ENCODE measurements at places on chromosomes 2 and 18. TPM values are rescaled to one million over a fixed set of nuclear protein-coding genes. Genes with fewer than 3 reads are reported as not detected.

DNA sequence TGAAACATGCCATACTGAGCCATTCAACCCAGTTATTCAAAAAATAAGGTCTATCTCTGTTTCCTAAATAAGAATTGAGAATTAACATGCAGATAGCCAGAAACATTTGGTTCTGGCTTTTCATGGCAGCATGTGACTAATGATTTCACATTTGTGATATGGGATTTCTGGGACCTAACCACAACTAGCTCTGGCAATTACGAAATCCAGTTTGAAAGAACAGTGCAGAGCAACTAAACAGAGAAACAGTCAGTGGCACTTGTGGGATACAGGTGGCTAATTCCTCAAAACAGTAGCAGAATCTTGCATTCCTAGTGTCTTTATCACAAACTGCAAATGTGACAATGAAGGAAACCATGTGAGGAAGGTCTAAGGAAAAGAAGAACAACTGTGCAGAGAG lies 637.8 kb upstream of the CHAC2 start:
- no peaks in the 10 kb centered on the region for H3K27me3 ChIP-seq
- no peaks in the 10 kb centered on the region for H3K36me3 ChIP-seq
- H3K4me1 ChIP-seq, result no peaks in the 10 kb centered on the region
- DNase-seq, result no peak
- no peak overlapping the region for H3K4me3 ChIP-seq

DNA sequence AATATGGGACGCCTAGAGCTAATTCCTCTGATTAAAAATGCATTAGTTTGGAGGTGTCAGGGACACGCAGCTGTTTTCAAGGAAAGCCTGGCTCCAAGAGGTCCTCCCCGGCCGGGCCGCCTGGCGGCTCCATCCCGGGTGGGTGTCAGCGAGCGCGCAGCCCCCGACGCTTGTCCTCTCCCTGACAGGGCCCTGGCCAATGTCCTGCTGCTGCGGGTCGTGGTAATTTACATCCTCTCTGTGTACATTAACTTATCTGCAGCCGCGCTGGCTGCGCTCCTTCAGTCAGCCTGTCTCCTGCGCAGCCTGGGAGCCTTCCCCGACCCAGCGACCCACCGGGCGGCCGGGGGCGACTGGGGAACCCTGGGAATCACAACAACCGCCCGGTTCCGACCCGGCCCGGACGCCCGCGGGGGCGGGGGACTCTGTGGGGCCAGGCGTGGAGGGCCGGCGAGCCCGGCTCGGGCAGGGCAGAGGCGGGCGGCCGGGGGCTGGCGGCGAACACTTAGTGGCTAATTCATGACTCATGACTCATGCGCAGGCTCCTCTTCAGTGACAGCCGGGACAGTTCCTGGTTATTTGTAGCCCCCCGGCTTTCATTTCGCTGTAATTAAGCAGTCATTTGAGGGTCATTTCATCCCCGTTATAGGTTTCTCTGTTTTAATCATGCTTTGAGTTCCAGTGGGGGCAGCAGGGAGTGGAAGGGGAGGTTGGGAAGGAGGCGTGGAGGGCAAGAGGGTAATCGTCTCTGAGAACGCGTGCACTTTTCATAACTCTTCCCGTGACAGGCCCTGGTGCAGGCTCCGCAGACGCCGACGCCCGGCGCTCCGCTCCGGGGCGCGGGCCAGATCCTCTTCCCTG lies 141.9 kb upstream of the CTAGE1 start:
- no peak overlapping the region for H3K27ac ChIP-seq
- H3K36me3 ChIP-seq, result no peaks in the 10 kb centered on the region
- peaks cover 11% of the 10 kb centered on the region for H3K4me1 ChIP-seq
- peaks cover 43% of the 10 kb centered on the region for H3K27me3 ChIP-seq
- peak; percentile 36 for DNase-seq
- H3K4me3 ChIP-seq, result peak overlapping the region; percentile 70

The NEU2 gene
- total RNA-seq, result not detected

DNA sequence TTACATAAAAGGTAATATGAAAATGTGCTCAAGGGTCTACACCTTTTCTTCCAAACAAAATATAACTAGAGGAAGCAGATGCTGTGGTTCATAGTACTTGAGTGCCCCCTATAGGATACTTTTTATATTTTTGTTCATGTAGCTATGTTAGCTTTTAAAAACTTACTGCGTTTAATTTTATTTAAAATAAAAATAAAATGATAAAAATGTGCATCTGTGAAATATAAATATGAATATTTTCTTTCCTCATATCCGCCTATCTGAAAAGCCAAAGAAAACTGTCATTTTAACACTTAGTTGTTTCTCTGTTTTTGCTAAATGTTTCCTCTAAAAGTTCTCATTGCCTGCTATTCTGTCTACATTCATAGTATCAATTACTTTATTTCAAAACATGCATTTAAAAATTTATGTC lies 9.6 kb upstream of the LRP1B start:
- no peaks in the 10 kb centered on the region for H3K36me3 ChIP-seq
- no peak overlapping the region for H3K27ac ChIP-seq
- no peaks in the 10 kb centered on the region for H3K4me1 ChIP-seq
- no peak overlapping the region for H3K4me3 ChIP-seq
- no peak for DNase-seq

The RNF125 gene
- 15.3 TPM for total RNA-seq

The C2orf66 gene
- not detected for total RNA-seq

GRCh38 chr18:3061581-3062312 lies 48.8 kb upstream of the LPIN2 start:
- H3K27ac ChIP-seq, result peak overlapping the region; percentile 100
- peaks cover 61% of the 10 kb centered on the region for H3K4me1 ChIP-seq
- peaks cover 3% of the 10 kb centered on the region for H3K36me3 ChIP-seq

The ASIC4 gene
- not detected for total RNA-seq

Data from activated CD8-positive, alpha-beta T cell treated with anti-CD3 and anti-CD28 coated beads for 36 hours (primary cell).